ENCODE measurements at places on chromosomes 6 and 20.

DNA sequence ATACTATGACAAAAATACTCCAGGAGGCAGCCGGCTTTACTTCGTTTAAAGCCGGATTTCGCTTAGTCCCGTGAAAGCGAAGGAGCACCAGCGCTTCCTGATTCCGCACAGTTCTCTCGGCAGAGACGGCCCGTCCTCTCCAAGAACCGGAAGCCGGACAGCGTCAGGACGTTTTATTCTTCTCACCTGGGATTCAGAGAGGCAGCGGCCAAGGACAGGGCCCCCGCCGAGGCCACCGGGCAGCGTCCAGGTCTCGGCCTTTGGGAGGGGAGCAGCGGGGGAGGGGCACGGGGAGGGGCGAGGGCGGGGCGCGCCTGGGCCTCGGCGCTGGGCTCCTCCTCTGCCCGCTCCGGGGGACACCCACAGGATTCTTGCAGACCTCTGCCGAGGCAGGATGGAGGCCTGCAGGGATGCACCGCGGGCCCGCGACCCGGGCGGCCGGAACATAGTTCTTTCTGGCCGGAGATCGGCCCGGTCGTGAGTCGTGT, 2.8 kb upstream of the DIDO1 start:
- peak; percentile 63 for DNase-seq

- no peak for DNase-seq
Observed at GRCh38 chr6:2522521-2522920, 228.2 kb downstream of the MYLK4 start.

DNA sequence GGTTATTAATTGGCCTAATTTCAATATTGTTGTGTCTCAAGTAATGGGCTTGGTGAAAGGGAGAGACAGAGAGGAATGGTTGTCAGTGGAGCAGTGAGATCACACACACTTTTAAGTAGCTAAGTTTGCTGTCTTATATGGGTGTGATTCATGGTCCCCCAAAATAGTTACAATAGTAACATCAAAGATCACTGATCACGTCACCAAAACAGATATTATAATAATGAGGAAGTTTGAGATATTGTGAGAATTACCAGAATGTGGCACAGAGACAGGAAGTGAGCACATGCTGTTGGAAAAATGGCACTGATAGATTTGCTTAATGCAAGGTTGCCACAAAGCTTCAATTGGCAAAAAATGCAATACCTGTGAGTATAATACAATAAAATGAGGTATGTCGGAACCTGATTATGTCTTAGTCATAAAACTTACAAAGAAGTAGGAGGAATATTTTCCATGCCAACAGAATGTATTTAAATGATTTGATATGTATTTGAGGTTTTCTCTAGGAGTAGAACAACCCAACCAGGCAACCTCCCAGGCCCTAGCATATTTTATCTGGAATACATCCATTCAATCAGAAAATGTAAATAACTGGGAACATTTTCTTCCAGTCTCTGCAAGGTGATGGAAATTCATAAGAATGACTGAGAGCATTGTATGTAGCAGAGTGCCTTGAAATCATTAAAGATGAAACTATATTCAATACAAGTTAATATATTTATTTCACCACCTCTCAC, 167.8 kb downstream of the CARMIL1 start:
- no peak for DNase-seq

- DNase-seq: no peak
Observed at GRCh38 chr20:38870733-38871559, 55.3 kb upstream of the FAM83D start.

DNA sequence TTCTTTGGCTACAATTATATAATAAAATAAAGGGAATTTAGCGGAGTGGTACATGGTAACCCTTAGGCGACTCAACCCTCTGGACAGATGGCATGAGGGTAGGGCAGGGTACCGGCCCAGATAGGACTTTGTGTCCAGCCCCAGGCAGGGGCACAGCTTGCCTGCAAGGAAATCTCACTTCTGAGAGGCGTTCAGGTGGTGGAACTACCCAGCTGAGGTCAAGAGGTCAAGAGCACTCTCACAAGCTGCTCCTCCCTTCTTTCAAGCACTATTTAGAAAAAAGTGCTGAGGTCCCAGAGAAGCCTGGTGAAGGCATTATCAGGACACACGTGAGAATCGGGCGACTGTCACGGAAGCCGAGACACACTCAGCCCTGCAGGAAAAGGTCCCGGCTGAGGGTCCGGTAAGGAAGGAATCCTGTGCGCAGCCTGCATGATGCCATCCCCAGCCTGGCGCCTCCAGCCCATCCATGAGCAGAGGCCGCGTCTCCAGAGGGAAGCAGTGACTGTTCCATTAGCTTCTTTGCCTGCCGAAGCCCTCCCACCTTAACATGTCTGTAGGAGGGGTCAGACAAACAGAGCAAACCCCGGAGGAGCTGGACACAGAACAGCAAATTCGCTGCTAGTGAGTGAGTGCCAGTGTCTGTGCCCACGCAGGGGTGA, 54.8 kb downstream of the WDR27 start:
- no peak for DNase-seq

DNA sequence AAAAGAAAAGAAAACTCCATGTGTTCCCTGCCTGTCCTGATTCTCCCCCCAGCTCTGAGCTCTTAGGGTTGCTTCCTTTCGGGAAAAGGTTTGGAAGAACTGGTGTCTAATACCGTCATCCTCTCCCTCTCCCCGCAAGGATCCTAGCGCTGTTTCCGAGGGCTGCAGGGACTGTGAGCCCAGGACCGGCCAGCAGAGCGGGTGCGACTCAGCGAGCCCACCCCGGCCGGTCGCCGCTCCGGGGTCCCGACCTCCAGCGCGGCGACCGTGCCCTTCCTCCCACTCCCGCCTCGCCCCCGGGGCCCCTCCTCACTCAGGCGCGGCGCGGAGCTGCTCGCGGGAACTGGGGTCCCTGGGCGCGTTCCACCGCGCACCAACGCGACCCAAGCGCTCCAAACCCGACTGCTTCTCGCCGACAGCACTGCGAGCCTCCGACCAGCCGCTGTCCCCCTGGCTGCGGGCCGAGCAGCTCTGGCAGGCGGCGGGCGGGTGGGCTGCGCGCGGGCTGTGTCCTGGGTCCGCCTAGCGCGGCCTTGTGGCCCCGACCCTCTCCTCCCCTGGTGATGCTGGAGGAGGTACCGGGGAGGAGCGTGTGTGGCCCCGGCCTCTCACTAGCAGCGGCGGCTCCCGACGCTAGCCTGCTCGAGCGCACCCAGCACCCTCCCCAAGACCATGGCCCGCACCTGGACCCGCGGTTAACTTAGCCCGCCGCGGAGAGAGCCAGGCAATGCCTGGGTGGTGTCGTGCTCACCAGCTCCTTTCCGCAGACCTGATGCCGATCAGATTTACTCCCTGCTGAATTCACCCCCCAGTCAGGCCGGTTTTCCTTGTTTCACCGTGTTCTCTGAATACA, at the start of gene PLA2G7:
Gene PLA2G7 (minus strand): TSS at position 509 of the 853 bp plus-strand sequence. CDS start 12,484 bp downstream, outside the sequence.
- peak; percentile 42 for DNase-seq

- DNase-seq: no peak
Observed at GRCh38 chr6:54267798-54268197, 40.4 kb upstream of the TINAG start.

- DNase-seq: no peak
Observed at GRCh38 chr6:3359973-3360726, 96.7 kb downstream of the SLC22A23 start.

- no peak for DNase-seq
Observed at GRCh38 chr6:170250455-170250854, 40.4 kb downstream of the DLL1 start.

GRCh38 chr20:47782076-47782475, 3.2 kb downstream of the SULF2 start:
- no peak for DNase-seq

- DNase-seq: no peak
Observed at GRCh38 chr20:36248836-36249235, 12.6 kb downstream of the AAR2 start.

DNA sequence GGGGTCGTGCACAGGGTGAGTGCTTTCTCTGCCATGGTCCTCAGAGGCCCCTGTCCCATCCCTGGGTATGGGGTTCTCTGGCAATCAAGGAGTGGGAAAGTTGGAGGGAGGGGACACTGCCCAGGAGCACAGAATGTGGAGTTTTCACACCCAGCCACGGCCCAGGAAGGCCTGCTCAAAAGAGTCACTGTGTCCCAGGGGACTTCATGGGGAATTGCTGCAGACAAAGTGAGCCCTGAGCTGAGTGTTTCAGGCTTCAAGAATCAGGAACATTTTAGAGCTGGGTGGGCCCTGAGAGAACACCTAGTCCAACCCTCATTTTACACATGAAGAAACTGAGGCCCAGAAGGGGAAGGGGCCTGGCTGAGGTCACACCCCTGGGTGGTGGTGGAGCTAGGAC, 5.7 kb downstream of the MAPK13 start:
- DNase-seq: no peak

- no peak for DNase-seq
Observed at GRCh38 chr20:59939052-59939878, 840 bp downstream of the PPP1R3D start.
